Activated CD4-positive, alpha-beta T cell treated with anti-CD3 and anti-CD28 coated beads for 1 hour (primary cell): ENCODE measurements at places on chromosomes 13 and 19.

DNA sequence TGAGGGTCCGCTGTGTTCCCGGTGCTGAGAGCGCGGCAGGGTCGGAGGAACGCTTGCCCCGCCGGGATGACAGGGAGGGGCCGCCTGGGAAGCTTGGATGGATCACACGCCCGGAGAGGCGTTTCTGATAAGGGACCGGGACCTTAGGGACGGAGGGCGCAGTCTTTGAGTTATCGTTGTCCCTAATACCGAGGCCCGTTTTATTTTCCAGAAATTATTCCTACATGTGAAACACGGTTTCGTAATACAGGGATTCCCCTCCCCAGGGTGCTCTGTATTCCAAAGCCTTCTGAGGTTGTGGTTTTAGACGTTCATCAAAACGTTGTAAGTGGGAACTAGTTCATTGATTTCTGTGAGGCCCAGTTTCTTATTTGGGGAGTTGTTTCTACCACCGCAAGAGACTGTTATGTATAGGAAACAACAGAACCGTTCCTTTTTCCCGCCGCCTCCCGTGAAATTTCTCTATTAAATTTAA is 752 bp downstream of the PDCD5 start:
- DNase-seq: no peak

- no peak for DNase-seq
Measured at GRCh38 chr13:83692800-83693199, 189.5 kb downstream of the SLITRK1 start.

DNA sequence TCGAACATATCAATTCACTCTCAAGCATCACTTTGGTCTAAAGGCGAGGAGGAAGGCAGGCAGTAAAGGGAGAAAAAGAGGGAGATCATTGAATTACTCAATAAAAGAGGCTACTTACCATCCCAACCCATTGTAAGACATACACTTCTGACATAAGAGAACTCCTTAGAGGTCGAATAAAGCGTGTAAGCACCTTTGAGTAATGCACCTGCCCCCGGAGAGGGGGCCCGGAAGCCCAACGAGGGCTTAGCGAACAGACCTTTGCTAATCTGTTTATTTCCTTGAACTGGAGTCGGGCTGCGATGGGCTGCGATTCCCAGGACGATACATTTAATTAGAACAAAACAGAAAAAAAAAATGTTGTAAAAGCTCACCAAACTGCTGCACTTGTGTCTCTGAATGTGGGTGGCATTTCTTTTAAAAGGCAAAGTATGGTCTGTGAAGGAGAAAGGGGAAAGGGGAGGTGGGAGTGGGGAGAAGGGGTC is 3.0 kb downstream of the ZC3H4 start:
- peak; percentile 44 for DNase-seq

DNA sequence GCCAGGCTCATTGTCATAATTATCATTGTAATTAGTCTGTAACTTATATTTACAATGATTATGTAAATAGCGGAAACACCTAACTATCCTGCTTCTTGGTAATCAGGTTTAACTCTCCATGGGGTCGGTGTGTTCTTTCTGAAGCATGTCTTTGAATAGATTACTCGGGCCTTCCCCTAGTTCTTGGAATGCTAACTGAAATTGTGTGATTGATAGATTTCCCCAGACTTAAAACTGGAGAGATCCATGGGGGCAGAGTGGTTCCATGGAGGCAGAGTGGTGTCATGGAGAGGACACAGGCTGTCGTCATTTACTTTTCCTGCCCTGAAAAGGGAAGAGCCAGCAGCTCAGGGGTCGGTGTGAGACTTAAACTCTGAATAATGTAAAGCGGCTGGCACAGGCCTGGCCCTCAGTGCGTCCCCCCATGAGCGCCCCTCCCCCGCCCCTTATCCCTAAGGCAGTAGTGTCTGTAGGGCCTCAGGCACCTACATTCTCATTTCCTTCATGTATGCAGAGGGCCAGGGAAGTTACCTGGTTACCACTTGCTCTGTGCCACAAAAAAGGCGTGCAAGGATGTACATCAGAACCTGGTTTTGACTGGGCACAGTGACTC is 225.1 kb downstream of the TM9SF2 start:
- no peak for DNase-seq

- no peak for DNase-seq
Measured at GRCh38 chr13:20465218-20465879, 60.3 kb downstream of the CRYL1 start.

GRCh38 chr19:41330946-41331678 is 21.1 kb downstream of the CCDC97 start:
- DNase-seq: no peak

- no peak for DNase-seq
Measured at GRCh38 chr13:77345150-77345780, 18.4 kb upstream of the MYCBP2 start.

DNA sequence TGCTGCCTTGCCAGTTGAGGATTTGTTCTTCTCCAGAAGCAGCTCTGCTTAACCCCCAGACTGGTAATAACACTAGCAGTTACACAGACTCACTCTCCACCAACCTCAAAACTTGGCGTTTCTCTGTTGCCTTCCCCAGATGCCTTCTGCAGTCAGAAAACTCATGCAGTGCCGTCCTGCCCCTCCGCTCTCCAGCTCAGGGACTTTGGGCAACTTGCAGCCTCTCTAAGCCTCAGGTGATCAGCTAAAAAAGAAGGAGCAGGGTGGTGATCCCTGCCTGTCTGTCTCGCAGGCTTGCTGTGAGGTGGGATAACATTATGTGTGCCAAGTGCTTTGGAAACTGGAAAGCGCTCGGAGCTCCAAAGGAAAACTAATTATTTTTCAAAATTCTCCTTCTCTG is 391.6 kb downstream of the HS6ST3 start:
- no peak for DNase-seq

DNA sequence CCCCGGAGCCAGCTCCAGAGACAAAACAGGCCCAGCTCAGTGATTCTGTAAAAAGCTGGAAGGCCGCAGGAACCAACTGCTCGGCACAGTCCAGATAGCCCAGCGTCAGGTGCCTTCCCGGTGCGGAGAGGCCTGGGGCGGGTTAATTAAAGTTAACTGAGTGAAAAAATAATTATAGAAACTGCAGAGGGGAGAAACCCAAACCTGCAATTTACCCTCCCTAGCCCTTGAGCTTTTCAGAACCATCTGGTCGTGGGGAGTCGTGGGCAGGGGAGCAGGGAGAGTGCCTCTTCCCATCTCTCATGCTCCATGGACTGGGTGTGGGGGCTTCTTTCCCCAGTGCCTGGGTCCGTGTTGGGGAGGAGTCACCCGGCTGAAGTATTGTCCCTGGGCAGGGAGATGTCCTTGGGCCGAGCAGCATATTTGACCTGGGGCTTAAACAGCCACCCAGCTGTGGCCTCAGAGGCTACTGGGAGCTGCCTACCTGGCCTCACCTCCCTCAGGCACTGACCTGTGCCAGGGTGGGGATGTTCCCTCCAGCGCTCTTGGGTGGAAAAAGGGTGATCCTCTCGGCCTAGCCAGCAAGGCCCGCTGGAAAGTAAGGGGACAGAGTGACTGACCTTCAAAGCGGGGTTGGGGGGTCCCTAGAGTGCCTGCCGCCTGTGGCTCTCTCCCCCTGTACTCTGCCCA is 65.9 kb downstream of the CHST8 start:
- no peak for DNase-seq

GRCh38 chr13:113203507-113204377 is 4.7 kb downstream of the PCID2 start:
- no peak for DNase-seq

DNA sequence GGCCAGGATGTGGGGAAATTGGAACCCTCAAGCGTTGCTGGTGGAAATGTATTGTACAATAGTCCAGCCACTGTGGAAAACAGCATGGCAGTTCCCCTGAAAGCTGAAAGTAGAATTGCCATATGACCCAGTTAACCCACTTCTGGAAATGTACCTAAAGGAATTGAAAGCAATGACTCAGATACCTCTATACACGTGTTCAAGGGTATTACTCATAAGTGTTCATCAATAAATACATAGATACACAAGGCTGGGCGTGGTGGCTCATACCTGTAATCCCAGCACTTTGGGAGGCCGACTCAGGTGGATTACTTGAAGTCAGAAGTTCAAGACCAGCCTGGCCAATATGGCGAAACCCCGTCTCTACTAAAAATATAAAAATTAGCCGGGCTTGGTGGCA is 71.9 kb upstream of the IRS2 start:
- no peak for DNase-seq

DNA sequence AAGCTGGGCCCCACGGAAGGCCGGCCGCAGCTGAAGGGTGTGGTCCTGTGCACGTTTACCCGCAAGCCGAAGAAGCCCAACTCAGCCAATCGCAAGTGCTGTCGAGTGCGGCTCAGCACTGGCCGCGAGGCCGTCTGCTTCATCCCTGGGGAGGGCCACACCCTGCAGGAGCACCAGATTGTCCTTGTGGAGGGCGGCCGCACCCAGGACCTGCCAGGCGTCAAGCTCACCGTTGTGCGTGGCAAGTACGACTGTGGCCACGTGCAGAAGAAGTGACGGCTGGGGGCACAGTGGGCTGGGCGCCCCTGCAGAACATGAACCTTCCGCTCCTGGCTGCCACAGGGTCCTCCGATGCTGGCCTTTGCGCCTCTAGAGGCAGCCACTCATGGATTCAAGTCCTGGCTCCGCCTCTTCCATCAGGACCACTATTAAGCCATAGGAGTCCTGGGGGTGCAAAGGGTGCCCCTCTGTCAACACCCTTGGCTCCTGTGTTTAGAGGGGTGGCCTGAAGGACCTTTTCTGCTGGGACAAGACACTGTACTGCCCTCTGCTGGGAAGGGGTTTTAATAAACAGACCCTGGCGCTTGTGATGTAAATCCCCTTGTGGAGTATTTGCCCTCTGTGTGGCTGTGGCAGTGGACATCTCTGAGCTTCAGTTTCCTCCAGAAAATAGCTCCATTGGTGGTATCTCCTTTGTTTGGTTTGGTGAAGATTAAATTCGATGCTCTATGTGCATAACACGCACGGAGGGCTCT is 1.9 kb downstream of the MRPS12 start:
- DNase-seq: no peak

DNA sequence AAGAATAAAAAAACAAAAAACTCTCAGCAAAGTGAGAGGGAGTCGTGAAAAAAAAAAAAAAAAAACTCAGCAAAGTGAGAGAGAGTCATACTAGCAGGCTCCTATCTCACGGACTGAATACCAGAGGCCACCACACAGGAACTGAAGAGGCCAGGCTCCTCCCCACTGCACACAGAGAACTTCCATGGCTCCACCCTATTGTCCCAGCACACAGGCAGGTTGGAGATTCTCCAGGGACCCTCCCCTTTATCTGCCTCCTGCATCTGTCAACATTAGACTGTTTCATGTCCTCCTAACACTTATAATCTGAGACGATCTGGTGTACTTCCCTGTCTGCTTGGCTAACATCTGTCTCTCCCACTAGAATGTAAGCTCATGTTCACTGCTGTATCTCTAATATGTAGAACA is 37.0 kb upstream of the FARP1 start:
- DNase-seq: no peak

DNA sequence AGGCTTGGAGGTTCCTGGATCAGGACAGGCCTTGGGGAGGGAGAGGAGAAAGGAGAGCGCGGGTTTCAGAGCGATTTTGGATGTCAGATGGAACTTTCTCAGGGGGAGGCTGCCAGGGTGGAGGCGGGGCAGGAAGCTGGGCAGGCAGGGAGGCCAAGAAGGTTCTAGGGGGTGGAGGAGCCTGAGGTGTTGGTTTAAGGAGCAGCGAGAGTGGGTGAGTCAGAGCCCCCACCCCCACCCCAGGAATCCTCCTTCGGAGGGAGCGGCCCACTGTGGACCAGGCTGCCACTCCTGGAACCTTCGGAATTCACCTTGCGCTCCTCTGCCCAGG is 15.9 kb upstream of the NOP53 start:
- no peak for DNase-seq

GRCh38 chr13:24275041-24275440 is 34.3 kb upstream of the C1QTNF9 start:
- no peak for DNase-seq

DNA sequence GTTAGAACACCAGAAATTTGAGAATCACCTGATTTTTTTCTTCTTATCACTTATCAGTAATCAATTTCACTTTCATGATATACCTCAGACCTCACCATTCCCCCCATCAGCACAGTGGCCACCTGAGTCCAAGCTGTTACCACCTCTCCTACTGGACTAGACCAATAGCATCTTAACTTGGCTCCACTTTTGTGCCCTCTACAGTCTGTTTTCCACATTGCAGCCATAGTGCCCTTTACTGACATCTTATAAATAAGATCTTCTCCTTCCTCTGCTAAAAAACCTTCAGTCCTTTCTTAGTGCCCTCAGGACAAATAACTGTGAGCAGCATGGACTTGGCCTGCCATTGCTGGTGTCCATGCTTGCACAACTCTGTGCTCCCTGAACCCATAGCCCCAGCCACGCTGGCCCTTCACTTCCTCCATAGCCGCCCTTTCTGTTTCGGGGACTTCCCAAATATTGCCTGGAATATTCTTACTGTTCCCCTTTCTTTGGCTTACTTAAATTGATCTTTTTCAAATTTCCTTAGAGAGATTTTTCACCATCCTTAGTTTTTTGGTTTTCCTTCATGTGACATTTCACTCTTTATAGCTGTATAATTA is 380.8 kb downstream of the LMO7 start:
- no peak for DNase-seq

DNA sequence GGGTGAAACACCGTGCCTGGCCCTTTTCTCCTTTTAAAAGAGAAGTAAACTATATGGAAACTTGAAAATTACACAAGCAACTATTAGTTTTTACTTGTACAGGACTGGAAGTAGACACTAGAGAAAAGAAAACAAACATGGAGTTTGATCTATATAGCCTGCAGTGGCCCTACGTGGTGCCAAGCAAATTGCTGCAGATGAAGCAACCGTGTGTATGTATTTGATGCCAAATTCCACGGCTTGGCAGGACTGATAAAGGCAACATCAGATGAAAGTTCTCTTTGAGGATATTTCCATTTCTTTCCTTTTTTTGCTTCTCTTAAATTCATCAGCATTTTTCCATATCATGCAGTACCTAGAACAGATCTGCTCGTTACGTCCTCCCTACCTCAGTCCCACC is 49.8 kb downstream of the ATP8A2 start:
- no peak for DNase-seq

DNA sequence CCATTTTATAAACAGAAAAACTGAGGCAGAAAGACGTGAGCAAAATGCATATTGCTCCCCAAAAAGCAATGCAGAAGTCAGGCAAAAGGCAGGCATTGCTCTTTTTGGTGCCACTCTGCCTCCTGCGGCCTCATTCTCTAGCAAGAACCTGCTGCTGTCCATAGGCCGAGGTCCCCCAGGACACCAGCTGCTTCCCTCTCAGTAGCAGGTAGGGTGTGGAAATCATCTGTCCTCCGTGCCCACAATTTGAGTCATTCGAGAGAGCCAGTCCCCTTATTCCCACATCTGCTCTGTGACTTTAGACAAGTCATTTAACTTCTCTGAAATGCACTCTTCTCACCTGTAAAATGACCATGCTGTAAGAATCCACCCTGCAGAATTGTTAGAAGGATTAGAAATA is 50.0 kb downstream of the TNFRSF19 start:
- DNase-seq: no peak

GRCh38 chr19:1999856-2000515 is 15.5 kb downstream of the BTBD2 start:
- no peak for DNase-seq

DNA sequence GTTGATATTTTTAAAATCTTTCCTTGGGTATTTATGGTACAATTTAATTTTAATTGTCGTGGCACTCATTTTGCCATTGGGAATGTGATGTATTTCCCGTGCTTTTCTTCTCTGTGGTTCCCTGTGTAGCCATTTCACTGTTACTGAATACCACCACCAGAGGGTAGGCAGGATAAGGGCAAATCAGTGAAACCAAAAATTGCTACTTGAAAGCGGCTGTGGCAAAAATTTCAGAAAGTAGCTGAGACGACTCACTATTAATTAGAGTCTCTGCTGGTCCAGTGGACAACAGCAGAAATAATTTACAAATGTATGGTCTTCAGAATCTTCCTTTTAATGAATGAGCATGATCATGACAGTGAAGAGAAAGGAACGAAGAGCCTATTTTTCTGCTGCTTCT is 34.4 kb upstream of the MIR17HG start:
- no peak for DNase-seq
